Kidney capillary endothelial cell (primary cell): ENCODE measurements at places on chromosomes 7 and 10.

- no peak for DNase-seq
Observed at GRCh38 chr7:44117801-44118429, 5.4 kb downstream of the POLD2 start.

DNA sequence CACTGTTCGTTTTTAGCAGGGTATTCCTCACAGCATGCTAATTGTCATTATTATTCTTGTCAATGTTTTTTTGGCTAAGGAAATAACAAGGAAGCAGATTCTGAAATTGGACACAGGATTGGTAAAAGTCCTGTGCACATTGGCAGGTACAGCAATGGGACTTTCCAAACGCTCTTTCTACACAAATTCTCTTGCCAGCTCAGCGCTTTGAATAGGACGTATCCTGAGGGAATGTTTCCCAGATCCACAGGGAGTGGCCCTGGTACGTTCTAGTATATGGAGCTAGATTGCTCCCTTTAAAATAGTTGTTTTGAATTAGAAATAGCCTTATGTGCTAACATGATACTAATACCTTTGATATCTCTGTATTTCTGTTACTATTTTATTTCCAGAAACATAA, 82.8 kb upstream of the GRB10 start:
- no peak for DNase-seq

DNA sequence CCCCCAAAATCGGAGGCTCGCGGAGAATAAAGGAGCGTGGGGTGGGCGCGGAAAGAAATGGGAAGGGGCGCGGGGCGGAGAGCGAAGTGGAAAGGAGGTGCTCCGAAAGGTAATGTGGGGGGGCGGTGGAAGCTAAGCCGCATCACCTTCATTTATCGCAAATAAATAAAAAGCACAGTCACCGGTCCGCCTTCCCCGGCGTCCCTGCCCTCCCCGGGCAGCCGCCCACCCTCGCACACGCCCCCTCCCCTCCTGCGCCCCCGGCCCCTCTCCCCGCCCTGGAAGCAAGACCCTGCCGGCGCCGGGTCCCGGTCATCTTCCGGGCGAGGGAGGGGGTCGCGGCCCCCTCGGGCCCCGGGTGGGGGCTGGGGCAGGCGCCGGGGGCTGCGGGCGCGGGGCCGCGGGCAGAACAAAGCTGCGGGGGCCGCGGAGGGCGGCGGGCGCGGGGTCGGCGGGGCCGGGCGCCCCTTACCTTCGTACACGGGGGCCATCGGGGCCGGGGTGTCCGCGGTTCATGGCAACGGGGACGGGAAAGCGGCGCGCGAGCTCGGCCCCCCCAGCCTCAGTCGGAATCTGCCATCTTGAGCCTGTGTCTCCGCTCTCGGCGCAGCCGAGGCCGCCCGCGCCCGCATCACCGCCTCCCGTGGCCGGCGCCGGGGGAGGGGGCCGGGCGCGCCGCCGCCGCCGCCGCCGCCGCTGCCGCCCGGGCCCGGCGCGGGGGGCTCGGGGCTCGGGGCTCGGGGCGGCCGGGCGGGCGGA, 486 bp downstream of the HIPK2 start:
- no peak for DNase-seq

DNA sequence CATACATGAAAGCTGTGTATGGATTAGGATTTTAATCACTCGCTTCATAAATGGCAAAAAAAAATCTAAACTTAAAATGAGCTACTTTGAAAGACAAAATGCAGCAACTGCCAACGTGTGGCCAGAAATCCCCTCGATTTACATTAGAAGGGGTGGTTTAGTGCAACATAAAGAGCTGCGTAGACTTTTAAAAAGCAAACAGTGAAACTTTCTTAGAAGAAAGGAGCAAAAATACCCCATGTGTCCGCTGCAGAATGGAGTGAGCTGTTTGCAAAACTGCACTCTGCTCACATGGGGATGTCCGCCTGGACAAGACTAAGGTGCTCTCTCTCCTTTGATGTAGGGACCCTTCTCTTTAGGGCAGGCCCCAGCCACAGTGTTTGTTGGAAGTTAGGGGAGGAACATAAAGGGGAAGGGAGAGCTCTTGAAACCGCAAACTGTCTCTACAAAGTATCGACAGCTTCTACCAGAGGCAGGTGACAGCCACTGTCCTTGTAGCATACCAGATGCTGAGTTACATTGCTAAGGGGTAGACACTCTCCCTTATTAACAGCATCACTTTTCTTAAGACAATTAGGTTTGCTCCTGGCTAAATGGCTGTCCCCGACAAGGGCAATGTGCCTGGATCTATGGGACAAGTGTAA, 528.1 kb downstream of the KCNMA1 start:
- no peak for DNase-seq

DNA sequence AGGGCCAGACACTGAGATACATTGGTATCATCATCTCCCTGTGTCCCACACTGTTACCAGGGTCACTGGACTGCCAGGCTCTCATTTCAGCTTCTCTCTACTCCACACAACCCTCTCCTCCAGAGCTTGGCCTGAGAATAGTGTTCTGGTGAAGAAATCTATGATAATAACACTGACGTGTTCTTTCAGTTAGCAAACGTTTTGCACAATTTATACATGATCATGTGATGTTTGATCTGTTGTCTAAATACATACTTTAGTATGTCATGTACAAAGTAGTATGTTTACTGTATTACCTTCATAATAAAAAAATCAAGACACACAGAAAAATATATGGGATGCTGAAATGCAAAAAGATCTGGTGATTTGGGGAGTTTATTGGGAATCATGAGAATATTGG, 5.0 kb downstream of the SLC16A9 start:
- DNase-seq: no peak

DNA sequence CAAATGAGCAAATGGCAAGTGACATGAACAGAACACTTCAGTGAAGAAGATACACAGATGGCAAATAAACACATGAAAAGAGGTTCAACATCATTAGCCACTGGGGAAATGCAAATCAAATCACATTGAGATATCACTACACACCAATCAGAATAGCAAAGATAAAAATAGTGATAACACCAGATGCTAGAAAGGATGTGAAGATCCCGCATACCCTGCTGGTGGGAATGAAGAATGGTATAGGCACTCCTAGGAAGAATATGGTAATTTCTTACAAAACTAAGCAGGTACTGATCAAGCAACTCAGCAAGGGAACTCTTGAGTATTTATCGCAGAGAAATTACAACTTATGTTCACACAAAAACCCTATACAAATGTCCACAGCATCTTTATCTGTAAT, 11.2 kb downstream of the LAMB4 start:
- no peak for DNase-seq

DNA sequence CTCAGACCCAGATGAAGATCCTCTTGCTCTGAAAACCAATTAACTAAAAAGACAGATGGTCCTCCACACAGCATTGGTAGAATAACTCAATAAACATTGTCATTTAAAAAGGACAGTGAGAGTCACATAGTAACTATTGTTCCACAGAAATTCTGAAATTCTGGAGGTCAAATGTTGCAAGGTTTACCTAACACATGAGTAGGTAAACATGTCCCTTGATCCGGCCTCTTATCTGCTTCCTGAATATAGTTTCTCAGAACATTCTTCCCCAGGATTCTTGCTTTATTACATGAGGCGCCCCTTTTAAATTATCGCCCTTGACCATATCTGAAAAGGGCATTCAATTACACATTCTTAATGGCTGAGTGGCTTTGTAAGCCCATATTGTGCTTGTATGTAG, 270.7 kb downstream of the SEMA3D start:
- DNase-seq: no peak

DNA sequence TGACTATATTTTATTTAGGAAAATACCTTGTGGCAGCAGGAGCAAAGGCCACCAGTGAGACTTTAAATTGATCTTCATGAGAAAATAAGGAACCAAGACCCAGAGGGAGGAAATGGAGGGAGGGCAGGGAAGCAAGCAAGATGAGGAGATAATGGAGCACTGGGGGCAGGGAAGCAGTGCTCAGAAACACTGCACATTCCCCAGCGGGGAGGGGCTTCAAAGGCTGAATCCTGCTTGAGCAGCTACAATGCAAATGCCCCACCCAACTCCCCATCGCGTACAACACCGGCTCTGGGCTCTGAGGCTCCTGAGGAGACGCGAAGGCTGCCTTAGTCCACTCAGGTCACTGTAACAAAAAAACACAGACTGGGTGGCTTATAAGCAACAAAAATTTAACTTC, 503.8 kb downstream of the GRID1 start:
- DNase-seq: no peak

DNA sequence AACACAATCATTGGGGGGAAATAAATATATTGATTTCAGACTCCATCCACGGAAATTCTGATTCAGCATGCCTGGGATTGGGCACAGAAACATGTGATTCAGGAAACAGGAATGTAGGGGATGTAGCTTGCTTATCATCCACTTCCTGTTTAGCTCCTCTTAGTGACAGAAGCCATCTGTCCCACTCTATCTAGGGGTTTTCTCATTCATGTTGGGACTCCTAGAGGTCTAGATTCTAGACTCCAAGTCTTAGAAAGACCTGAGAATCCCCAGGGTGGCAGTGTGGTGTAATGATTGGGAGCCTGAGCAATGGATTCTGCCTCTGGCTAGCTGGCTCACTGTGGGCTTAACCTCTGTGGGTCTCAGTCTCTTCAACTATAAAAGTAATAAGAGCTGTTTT, 67.9 kb downstream of the CDK1 start:
- peak; percentile 57 for DNase-seq

DNA sequence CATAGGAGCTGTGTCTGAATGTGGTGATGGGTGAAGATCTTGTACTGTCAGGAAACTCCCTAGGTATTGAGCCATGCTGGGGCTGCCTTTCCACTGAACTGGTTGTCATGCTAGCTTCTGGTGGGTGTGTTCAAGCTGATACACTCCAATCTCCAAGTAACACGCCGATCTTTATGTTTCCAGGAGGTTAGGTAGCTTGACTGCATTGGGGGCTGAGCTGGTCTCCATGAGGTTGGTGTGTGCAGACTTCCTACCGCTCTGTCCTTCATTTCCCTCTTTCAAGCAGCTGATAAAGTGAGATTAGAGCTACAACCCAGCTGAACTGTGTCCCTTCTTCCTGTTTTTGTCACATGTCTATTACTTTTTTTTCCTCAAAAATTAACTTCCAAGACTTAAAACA, 265.5 kb downstream of the ANKRD30A start:
- no peak for DNase-seq

GRCh38 chr10:74677951-74678350, 148.4 kb upstream of the KAT6B start:
- no peak for DNase-seq

DNA sequence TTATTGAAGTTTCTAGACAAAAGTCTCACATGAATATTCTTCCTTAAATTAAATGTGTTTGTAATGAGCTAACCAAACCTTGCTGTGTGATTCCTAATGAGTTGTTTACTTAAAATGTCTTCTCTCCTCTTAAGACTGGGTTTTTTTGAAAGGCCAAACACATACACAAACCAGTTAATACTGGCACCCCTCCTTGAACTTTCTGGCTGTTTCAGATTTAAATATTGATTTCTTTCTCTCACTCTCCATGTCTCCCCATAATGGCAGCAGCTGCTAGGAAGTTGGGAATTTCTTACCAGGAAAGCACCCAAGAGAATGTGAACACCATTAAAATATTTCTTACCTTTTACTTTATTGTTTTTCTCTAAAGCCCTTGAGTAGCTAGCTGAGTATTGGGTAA, 11.4 kb upstream of the PTN start:
- no peak for DNase-seq

DNA sequence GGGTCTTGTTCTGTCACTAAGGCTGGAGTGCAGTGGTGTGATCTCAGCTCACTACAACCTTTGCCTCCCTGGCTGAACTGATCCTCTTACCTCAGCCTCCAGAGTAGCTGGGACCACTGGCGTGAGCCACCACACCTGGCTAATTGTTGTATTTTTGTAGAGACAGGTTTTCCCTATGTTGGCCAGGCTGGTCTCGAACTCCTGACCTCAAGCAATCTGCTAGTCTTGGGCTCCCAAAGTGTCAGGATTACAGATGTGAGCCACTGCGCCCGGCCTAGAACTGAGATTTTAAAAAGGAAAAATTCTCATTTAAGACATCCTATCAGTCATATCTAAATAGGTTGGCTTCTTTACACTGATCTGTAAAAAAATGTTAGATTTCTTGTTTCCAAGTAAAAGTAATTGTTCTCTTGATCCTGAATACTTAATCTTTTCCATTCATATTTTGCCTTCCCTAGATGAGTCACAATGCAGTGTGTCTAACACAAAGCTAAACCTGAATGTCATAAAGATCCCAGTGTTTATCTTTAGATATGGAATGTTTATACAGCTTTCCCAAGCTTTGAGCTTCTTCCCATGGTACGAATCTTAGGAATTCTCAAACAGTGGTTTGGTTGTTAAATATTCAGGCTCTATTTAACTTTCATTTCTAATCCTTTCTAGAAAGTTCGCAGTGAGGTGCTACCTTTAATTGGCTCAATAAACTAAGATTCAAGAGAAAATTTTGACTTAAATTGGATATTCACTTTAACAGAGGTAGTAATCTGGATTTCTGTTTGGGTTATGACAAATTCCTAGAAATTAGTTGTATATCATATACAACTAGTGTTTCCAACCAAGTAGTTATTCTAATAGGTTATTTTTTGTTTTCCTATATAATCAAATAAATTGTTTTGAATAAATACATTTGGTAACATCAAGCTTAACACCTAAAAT, 12.1 kb upstream of the LAMB1 start:
- DNase-seq: peak; percentile 87

DNA sequence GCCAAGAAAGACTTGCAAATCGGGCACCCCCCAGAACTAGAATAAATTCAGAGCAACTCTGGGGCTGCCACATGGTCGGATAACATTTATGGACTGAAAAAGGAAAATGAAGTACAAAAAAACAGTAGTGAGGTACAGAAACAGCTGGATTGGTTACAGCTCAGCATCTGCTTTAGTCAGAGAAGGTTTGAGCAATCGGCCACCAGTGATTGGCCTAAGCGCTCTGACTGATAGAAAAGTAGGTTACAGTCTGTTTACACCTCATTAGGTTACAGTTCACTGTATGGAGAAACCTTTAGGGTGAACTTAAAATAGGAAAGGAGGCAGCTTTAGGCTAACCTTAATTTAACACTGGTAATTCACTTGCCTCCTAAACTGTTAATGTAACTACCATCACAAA, 102.0 kb upstream of the DKK1 start:
- no peak for DNase-seq

DNA sequence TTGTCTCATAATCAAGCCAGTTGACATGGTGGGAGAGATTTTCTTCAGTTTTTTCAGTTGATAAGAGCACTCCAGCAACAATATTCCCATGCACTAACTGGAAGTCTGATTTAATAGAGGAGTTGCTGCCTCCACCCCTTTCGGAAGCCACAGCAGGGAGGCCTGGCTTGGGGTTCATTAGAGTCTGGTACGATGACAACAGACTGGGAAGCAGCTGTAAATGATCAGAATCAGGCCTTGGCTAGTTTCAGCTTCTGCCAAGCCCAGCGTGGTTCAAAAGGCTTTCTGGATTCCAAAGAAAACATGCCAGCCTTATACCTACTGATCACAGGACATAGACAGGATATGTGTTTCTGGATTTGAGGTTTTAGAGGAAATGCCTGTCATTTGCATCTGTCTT, 274.0 kb downstream of the CSTF2T start:
- peak; percentile 0 for DNase-seq

GRCh38 chr7:5630670-5631069, 150.8 kb downstream of the RNF216 start:
- no peak for DNase-seq
